NCI-H2107 (cell line): ENCODE measurements at places on chromosomes 1 and 21.

- no peak for DNase-seq
Observed at GRCh38 chr1:167935216-167936067, 1.0 kb upstream of the DCAF6 start.

DNA sequence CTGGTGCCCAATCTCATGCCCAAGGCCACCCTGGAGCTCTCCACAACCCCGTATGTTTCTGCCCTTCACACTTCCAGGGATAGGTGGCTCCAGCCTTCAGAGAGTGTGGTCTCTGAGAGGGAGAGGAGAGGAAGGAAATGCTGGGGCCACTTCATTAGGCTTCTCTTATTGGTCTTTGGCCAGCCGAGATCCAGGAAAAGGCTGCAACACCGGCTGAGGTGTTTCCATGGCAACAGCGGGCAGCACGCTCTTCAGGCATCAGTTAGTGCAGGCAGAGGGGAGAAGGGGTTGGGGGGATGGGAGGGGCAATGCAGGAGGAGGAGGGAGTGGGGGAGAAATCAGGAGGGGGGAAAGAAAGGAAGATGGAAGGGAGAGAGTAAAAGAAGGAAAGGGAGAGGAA is 275.1 kb upstream of the GJB5 start:
- DNase-seq, result no peak

DNA sequence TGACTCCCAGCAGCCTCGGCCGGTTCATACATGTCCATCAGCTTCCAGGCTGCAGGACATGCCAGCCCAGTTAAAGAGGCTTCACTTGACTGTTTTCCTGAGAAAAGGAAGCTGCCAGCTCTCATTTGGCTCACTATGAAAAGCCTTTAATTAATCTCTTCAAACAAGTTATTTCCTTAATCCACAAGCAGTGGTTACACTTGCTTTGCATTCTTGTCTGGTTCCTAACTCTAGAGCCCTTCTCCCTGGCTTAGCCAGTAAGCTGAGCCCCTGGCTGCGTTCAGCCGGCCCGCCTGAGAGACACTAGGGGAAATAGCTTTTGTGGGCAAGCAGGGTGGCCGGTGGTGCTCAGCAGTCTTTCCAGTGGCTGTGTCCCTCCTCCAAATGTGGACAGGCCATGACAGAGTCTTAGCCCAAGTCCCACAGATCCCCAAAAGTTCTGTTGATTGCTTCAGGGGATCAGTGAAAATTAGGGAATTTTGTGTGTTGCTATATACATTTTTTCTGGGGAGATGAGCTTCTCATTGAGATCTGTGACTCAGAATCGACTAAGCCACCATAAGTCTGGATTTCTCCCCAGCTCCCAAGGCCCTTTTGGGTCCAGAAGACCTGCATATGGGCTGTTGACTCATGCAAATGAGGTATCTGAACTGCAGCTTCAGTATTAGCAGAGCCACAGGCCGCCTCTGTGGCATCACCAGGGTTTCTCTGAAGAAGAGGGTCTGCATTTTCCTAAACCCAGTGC is 10.1 kb downstream of the ATF3 start:
- DNase-seq, result no peak

- no peak for DNase-seq
Observed at GRCh38 chr1:40635763-40636500, 29.6 kb downstream of the RIMS3 start.

GRCh38 chr1:174364996-174365736 is 82.6 kb upstream of the GPR52 start:
- DNase-seq, result no peak

DNA sequence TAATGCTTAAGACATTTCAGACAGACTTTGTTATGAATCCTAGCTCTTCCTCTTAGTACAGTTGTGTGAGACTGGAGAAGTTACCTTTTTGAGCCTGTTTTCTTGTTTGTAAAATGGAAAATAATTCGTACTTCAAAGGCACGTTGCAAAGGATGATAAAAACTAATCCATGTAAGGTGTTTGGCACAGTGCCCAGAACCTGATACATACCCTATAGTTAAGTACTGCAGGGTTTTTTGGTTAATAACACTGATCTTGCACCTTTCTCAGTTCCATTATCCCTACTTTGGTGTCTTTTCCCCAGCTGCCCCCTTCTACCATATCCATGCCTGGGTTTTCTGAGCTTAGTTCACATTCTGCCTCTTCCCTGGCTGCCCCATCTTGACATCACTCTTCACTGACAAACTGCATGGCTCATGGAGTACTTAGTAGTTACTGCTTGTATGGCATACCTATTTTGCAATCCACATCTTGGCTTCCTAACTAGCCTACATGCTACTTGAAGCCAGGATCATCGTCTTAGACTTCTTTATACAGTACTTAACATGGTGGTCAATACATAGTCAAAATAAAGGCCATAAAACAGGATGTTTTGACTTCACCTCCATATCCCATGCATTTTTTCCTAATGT is 10.1 kb downstream of the CCDC185 start:
- no peak for DNase-seq

- no peak for DNase-seq
Observed at GRCh38 chr1:211752317-211752716, 76.9 kb upstream of the NEK2 start.

DNA sequence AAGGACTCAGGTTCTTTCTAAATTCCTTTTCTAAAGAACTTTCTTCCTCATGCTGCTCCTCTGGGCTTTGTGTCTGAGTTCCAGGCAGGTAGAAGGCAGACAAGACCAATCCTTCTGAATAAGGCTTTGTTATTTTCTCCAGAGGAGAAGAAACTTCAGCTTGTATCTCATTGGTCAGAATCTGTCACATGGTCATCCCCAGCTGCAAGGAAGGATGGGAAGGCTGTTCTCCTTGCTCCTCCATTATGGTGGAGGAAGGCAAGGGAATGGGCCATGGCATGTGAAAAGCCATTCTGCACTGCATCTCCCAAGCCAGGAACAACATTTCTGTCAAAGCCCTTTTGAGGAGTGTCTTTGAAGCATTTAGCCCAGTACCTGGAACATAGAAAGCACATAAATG is 50.6 kb upstream of the NTPCR start:
- DNase-seq, result no peak

DNA sequence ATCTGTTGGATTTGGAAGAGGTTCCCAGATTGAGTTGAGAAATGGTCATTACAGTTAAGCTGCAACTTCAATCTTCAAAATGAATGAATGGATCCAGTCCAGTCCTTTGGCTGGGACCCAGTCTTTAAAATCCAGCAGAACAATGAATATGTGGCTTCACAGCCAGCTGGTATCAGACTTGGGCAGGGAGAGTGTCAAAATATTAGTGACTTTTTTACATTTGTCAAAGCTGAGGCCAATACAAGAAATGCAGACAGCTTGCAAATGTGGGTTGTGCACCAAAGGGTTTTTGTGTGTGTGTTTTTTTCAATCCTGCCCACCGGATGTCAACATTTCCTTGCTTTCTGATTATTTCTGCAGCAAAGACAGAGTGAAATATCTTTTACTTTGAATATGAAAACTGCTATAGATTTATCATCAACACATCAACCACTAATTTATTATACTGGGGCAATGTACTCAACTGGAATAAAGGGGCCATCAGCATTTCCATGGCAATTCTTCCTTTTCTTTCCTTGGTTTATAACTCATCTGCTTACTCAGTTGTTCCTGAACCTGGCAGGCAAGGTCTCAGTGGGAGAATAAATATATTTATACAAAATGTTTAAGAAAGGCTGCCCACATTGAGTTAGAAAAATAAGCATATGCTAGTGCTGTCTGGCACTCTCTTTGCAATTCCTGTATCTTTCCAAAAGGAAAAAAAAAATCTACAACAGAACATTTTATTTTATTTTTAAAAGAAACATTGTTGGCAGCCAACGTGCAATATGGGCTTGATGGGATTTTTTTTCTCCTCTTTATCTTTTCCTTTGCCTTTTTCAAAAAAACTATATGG is 491.6 kb upstream of the C1orf87 start:
- DNase-seq, result no peak

- no peak for DNase-seq
Observed at GRCh38 chr1:239031310-239031709, 355.1 kb upstream of the CHRM3 start.

DNA sequence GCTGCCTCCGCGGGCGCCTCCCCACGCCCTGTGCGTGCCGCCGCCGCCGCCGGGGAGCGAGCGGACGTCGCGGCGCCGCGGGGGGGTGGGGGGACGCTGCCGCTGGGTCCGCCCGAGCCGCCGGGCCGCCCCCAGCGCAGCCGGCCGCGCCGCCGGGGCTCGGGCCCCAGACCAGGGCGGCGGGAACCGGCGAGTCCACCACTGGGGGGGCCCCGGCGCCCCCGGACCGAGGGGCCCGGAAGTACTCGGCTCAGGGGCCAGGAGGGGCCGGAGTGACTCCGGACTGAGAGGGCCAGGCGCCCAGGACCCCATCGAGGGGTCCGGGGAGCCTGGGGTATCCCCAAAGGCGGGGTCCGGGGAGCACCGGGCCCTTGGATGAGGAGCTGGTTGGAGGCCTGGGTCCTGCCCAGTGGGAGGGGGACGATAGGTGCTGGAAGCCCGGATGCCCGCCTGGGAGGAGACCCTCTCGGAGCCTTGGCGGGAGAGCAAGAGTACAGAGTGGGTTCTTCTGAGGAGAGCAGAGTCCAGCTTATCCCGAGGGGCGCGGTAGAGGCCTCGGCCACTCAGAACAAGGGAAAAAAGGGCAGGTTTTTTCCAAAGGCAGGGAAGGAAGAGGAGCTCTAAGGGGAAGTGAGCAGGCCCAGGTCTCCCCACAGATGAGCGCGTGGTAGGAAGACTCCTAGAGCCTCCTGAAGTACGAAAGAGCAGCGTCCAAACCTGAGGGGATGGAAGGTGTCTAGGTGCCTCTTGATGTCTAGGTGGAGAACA is 556 bp downstream of the GMEB1 start:
- no peak for DNase-seq

DNA sequence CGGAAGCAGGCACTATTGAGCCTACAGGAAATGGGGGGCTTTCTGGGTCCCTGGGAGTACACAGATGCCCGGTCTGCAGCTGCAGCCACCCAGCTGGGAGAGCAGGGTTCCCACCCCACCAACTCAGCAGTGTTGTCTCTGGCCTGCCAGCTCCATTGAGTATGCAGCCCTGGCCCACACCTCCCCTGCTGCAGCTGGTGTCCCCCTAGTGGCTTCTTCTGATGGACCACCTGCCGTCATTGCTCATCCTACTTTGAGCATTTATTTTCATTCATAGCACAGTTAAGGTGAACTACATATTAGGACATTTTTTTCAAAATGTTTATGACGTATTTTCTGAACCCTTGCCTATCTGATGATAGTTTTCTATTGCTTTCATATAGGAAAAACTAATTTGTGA is 189.8 kb upstream of the LYPLAL1 start:
- DNase-seq, result no peak

DNA sequence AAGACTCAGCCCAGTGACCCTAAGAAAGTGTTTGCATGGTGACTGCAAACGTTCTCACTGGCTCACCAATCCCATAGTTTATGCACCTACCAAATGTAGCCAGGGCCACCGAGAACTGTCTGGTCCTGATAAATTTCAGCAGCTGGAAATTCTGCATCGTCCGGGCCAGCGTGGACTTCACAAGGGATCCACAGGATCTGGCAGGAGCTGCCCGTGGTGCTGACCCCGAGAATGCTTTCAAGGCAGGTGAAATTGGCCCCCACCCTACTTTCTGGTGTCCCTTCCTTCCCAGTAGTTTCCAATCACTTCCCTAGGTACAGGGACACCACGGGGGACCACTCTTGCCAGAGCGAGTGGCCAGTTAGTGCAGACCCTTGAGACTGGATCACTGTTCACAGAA is 26.2 kb downstream of the UBASH3A start:
- no peak for DNase-seq

DNA sequence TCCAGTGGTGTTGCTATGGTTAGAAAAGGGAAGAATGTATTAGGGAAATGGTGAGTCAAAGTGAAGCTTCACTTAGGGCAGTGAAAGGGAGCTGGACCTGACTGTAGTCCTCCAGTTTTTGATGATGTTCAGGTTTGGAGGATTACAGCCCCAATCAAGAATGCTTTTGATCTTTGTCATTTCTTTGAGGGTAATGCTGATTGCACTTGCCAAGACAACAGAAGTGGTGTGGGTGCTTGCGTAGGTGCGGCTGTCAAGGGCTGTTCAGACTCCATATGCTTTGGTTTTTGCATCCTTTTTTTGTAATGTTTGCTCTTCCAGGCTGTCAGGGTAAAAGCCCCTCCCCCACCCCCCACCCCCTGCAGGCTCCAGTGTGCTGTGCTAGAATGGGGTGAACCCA is 38.9 kb downstream of the HHAT start:
- DNase-seq, result no peak

- DNase-seq, result no peak
Observed at GRCh38 chr21:42892582-42892930, 553 bp upstream of the NDUFV3 start.
